ENCODE measurements at places on chromosomes 6 and 20.

- no peak for DNase-seq
Observed at GRCh38 chr6:152170702-152171667, 363.5 kb downstream of the ESR1 start.

- no peak for DNase-seq
Observed at GRCh38 chr6:121497970-121498375, 62.5 kb downstream of the GJA1 start.

DNA sequence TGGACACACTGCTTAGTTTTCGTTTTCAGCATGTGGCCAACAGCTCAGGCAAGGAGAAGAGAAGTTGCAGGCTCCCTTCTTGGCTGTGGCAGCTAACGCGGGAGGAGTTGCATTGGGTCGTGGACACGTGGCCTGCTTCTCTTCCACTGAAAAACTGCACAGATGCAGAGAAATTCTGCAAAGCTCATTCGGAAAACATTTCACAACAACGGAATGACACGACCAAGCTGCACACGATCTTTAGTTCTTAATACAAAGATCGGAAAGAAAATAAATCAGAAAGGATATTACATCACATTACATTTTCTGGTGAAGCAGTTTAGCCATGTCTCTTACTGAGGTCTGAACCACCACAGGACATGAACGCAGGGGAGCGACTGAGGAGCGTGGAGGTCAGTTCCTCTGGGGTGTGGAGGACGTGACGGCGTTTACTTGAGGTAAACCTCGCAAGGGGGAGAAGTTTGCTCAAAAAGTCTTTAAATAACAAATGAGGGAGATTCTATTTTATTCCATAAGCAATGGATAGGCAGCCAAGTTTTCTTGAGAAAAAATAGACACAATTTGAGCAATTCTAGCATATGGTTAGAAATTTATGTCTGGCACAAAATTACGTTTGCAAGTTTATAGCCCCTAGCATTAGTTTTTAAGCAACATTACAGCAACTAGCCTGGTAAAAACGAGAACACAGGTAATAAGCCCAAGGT is 178.3 kb downstream of the THBS2 start:
- DNase-seq: no peak

DNA sequence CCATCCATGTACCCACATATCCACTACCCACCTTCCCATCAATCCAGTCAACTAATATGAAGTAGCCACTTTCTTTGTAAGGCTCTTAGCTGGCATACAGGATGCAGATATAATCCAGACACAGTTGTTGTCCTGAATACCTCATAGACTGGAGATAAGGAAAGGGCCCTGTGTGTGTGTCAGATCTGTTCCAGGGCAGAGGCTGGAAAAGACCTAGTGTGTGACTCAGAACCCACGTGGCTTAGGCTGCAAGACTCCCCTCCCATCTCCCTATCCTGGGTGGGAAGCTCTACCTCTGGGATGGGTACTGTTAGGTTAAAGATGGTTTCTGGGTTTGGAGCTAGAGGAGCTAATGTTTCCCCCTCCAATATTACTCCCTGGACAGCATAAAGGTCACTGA is 3.6 kb downstream of the BPIFA1 start:
- DNase-seq: no peak

DNA sequence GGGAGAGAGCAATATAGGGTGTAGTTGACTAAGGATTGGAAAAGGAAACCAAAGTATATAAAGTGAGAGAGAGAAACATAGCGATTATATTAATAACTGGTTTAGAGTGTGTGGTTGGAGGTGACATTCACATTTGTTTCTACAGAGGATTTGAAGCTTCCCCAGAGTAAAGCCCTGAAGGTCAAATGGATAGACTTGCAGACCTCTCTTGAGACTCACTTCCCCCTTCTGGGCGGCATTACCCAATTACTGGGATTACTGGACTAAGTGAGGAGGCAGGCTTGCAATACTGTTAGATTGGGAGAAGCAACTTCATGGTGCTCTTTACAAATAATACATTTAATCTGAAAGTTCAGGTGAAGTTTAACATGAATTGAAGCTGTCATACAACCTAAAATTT is 10.7 kb downstream of the FIG4 start:
- no peak for DNase-seq

- DNase-seq: no peak
Observed at GRCh38 chr6:168418711-168419121, 22.3 kb upstream of the SMOC2 start.

DNA sequence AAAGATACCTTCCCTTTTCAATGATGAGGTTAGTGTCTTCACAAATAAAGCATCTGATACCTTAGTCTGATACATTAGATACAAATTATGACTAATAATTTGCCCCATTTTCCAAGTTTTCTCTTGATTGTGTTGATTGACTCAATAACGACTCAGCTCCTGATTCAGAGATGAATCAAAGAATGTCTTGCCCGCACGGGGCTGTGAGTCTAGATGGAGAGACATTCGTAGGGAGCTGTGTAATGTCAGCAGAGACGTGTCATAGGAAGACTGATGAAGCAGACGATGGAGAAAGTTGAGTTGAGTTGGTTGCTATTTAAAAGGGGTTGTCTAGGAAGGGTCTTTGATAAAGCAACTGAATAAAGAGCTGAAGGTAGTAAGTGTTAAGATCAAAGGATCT is 78.2 kb downstream of the TSHZ2 start:
- DNase-seq: no peak

DNA sequence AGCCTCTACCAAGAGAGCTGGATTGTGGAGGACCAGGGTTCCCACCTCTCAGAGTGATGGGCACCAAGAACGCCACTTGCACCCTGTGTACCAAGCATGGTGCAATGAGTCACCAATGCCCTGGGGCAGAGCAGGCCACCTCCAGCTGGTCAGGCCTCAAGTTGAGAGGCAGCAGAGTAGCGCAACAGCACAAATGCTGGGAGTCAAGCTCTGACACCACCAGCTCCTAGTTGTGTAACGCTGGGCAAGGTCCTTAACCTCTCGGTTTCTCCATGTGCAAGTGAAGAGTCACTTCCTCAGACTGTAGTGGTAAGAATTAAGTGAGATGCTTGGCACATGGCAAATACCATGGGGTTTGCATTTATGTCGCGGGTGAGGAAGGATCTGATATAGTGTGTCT is 25.6 kb downstream of the GFOD1 start:
- no peak for DNase-seq

DNA sequence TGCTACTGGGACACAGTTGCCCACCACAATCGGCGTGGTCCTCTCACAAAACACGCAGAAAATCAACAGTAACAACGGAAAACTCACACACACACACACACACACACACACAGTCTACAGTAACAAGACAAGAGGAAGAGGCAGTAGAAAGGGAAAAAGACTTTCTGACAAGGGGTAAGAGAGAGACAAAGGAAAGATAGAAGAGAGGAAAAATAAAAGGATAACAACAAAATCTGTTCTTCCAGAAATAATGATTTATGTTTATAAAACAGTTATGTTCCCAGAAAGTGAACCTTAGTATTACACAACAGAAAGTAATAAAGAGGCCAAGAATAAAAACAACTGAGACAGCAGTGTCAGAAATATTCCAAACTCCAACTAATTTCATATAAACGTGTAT is 2.9 kb downstream of the RANBP9 start:
- no peak for DNase-seq

GRCh38 chr6:56624046-56624727 is 18.5 kb downstream of the DST start:
- no peak for DNase-seq

DNA sequence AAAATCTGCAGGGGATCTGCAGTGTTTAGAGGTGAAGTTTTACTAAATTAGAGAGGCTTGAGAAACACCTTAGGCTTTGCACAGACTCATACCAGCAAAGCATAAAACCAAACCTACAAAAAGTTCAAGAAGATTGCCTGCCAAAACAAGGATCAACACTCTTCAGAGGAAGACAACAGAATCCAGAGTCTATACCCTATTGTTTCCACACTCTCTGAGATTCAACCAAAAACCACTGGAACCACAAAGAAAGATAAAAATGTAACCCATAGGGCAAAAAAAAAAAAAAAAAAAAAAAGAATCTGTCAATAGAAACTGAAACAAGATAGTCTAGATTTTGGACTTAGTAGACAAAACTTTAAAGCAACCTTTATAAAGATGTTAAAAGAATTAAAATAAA is 102.7 kb downstream of the ANKRD60 start:
- no peak for DNase-seq

DNA sequence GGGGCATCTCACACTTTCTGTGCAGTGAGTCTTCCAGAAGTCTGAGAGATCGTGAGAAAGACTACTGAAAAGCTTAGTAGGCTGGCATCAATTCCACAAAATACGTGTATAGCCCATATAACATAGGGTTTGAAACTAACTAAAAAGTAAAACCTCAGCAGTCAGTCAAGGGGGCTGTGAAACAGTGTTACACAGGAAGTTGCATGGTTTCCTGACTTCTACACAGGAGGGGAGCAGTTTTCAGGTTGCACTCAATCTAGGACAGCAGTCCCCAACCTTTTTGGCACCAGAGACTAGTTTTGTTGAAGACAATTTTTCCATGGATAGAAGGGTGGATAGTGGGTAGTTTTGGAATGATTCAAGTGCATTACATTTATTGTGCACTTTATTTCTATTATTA is 4.7 kb upstream of the LY86 start:
- DNase-seq: no peak

- no peak for DNase-seq
Observed at GRCh38 chr6:90502866-90503407, 83.9 kb downstream of the MAP3K7 start.

- DNase-seq: no peak
Observed at GRCh38 chr20:50561379-50562078, 51.3 kb downstream of the PTPN1 start.

GRCh38 chr6:44554861-44555260 is 167.4 kb downstream of the CDC5L start:
- no peak for DNase-seq

GRCh38 chr20:14470977-14471661 is 133.7 kb upstream of the FLRT3 start:
- no peak for DNase-seq

Measured in NCI-H748 treated with DMSO at 0.1 percent for 48 hours (cell line).